Thymus (tissue), 14 donors: ENCODE measurements at places on chromosomes 7 and 10. TPM values are rescaled to one million over a fixed set of nuclear protein-coding genes. Genes with fewer than 3 reads are reported as not detected.

DNA sequence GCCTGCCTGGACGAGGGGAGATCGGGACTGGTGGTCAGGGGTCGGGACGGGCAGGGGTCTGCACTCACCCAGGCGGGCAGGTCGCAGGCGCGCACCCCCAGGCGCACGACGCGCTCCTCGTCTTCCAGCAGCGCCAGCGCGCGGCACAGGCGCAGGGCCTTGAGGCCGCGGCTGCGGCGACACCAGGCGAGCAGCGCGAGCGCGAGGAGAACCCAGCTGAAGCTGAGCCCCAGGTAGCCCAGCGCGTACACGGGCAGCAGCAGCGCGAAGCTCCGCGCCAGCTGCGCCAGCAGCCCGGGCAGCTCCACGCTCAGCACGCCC lies 328 bp downstream of the ESYT2 start:
- peak overlapping the region; percentile 97 for H3K27ac ChIP-seq
- H3K27me3 ChIP-seq, result no peaks in the 10 kb centered on the region
- H3K4me3 ChIP-seq, result peak overlapping the region; percentile 68
- H3K4me1 ChIP-seq, result peaks cover 16% of the 10 kb centered on the region
- DNase-seq, result no peak

DNA sequence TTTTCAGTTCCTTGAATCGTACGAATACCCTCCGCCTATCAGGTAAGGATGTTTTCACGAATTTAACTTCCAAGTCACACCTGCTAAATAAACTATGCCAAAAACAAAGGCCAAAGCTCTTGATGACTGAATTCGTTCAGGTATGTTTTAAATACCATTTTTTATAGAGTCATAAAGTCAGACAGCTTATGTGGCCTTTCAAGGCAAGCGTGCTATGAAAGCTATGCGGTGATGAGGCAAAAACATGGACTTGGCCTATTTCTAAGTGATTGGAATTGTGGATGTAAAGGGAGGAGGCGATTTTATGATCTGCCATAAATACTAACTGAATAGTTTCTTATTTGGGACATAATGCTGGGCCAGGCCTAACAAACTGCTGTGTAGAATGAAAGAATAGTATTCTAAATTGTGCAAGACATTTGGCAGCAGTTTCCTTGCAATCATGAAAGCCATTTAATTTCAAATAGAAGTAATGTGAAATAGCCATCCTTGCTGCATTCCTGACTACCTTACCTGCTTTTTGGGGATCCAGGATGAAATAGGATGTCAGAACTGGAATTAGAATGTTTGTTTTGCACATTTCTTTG lies 14.0 kb downstream of the SLC39A12 start:
- DNase-seq, result no peak
- no peak overlapping the region for H3K27ac ChIP-seq
- no peak overlapping the region for H3K4me3 ChIP-seq
- H3K27me3 ChIP-seq, result no peaks in the 10 kb centered on the region
- no peaks in the 10 kb centered on the region for H3K36me3 ChIP-seq

GRCh38 chr7:145989469-145989868 lies 127.1 kb upstream of the CNTNAP2 start:
- H3K27ac ChIP-seq, result no peak overlapping the region
- H3K36me3 ChIP-seq, result no peaks in the 10 kb centered on the region
- H3K4me3 ChIP-seq, result no peak overlapping the region
- DNase-seq, result no peak
- no peaks in the 10 kb centered on the region for H3K27me3 ChIP-seq
- no peaks in the 10 kb centered on the region for H3K4me1 ChIP-seq

GRCh38 chr7:5532536-5533335 lies 109.1 kb upstream of the TNRC18 start:
- H3K27ac ChIP-seq, result peak overlapping the region; percentile 100
- DNase-seq, result no peak
- H3K4me1 ChIP-seq, result peaks cover 25% of the 10 kb centered on the region
- H3K27me3 ChIP-seq, result no peaks in the 10 kb centered on the region
- peaks cover 19% of the 10 kb centered on the region for H3K36me3 ChIP-seq

DNA sequence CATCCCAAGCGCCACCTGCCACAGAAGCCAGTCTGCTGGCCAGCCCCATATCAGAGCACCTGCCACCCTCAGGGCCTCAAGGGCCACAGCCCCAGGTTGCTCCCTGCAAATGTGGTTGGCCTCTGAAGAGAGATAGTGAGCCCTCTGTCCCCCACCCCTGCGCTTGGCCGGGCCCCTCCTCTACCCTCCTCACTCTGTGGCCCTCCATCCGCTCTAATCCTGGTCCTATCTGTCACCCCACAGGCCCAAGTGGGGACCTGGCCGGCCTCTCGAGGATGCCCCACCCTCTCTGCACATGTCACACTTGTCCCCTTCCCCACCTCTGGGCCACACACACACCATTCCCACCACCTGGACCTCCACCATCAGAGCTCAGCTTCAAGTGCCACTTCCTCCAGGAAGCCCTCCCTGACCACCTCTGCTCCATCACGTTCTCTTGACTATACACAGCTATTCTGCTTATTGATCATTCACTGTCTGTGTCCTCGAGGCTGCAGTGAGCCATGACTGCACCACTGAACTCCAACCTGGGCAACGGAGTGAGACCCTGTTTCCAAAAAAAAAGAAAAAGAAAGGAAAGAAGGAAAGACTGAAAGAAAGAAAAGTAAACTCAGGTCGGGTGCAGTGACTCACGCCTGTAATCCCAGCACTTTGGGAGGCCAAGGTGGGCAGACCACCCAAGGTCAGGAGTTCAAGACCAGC lies 42.4 kb downstream of the TNRC18 start:
- no peak for DNase-seq
- peaks cover 27% of the 10 kb centered on the region for H3K36me3 ChIP-seq
- no peak overlapping the region for H3K27ac ChIP-seq
- no peak overlapping the region for H3K4me3 ChIP-seq

GRCh38 chr7:141551782-141552181 lies 572 bp downstream of the AGK start:
- peaks cover 2% of the 10 kb centered on the region for H3K36me3 ChIP-seq
- peak overlapping the region; percentile 64 for H3K4me3 ChIP-seq
- H3K4me1 ChIP-seq, result peaks cover 11% of the 10 kb centered on the region
- no peak overlapping the region for H3K27ac ChIP-seq
- no peak for DNase-seq
- H3K27me3 ChIP-seq, result no peaks in the 10 kb centered on the region

GRCh38 chr10:128071417-128071782 lies 54.8 kb downstream of the MKI67 start:
- no peak overlapping the region for H3K27ac ChIP-seq
- H3K4me1 ChIP-seq, result peaks cover 11% of the 10 kb centered on the region
- H3K4me3 ChIP-seq, result no peak overlapping the region
- no peaks in the 10 kb centered on the region for H3K27me3 ChIP-seq
- peaks cover 42% of the 10 kb centered on the region for H3K36me3 ChIP-seq

- peaks cover 23% of the 10 kb centered on the region for H3K36me3 ChIP-seq
- H3K27ac ChIP-seq, result no peak overlapping the region
- no peak for DNase-seq
- H3K4me3 ChIP-seq, result no peak overlapping the region
- no peaks in the 10 kb centered on the region for H3K27me3 ChIP-seq
- no peaks in the 10 kb centered on the region for H3K4me1 ChIP-seq
Measured at GRCh38 chr7:47952224-47952623, 4.0 kb upstream of the PKD1L1 start.

Gene AASS
- 6.7 TPM for polyA plus RNA-seq

Gene HKDC1
- 10.9 TPM for polyA plus RNA-seq

GRCh38 chr10:112047674-112048073 lies 135.9 kb downstream of the GPAM start:
- H3K4me1 ChIP-seq, result no peaks in the 10 kb centered on the region
- H3K4me3 ChIP-seq, result no peak overlapping the region
- no peak for DNase-seq
- H3K27ac ChIP-seq, result no peak overlapping the region

Gene COL17A1
- polyA plus RNA-seq, result 268 TPM

Gene SLC39A12
- polyA plus RNA-seq, result 0.23 TPM

Gene OR9A2
- polyA plus RNA-seq, result not detected
